ENCODE measurements at places on chromosomes 5 and 9.

- DNase-seq: no peak
Observed at GRCh38 chr9:92745881-92746280, 18.8 kb downstream of the BICD2 start.

- no peak for DNase-seq
Observed at GRCh38 chr5:53017383-53017782, 28.2 kb downstream of the ITGA2 start.

DNA sequence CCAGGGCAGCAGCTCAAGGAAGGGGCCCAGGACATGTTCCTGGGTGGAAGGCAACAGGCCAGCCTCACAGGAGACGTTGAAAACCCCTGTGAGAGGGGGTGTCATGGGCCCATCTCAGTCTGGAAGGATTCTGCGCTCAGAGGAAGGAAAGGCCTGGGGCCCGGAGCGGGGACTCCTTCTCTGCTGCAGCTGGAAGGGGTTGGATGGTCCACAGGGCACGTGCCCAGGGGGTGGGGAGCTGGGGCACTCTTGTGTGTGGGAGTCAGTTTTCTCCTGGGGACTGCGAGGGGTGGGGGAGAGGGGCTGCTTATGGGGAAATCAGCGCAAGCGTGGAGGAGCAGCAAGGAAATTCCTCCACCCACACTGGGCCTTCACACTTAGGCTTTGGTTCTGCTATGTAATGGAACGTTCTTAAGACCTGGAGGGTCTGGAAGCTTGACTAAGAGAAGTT, 2.9 kb upstream of the LPCAT1 start:
- DNase-seq: no peak

DNA sequence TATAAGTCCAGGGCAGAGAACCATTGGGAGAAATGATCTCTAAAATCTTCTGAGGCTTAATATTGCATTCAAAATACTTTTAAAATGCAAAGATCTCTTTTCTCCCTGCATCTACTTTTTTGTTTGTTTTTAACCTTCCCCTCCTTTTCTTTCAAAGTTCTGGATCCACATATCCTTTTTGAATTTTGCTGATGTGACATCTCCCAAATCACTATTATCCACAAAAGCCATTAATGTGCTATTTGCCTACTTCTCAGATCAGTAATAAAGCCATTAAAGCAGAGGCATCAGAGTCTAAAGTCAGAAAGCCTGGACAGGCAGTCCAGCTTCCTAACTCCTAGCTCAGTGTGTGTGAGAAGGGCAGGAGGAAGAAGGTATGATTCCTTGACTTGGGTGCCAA, 114.2 kb downstream of the EBF1 start:
- DNase-seq: no peak

GRCh38 chr5:65102976-65103711, 334.4 kb downstream of the CWC27 start:
- peak; percentile 40 for DNase-seq

- DNase-seq: no peak
Observed at GRCh38 chr5:60243713-60244112, 350.2 kb upstream of the PDE4D start.

- DNase-seq: no peak
Observed at GRCh38 chr9:109716631-109717030, 63.4 kb upstream of the PALM2AKAP2 start.

DNA sequence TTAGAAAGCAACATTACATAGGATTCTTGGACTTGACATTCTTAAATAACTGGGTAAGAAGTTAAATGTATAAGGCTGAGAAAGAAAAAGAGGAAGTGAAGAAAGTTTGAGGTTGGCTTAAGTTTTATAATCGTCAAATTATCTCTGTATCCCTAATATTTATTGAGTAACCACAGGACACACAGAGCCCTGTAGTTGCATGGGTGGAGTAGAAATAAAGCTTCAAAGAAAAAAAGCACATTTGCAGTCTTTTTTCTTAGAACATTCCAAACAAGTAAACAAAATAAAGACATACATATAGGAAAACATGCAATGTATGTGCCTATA, 137.0 kb downstream of the CCDC192 start:
- DNase-seq: no peak

DNA sequence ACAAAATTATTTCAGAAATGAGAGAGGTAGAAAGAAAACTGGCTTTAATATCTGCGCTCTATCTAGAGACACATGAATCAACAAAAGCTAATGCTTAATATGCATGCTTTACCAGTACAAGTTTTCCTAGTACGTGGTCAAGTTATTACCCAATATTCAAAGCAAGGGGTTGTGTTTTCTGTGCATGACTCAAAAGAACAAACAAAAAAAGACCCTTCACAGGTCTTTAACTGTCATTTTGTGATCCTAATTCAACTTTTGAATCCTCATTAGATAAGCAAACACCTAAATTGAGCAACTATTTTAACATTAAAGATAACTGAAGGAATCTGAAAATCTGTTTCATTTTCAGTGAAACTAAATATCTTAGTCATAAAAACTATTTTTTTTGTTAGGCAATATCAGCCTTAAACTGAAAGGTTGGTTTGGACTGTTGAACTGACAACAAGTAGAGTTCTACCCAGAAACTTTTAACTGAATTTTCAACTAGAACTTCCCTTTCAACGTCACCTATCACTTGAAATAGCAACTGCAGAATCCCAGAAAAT, 12.5 kb downstream of the ST8SIA4 start:
- no peak for DNase-seq

GRCh38 chr9:121607434-121608167, 43.8 kb upstream of the DAB2IP start:
- DNase-seq: no peak

DNA sequence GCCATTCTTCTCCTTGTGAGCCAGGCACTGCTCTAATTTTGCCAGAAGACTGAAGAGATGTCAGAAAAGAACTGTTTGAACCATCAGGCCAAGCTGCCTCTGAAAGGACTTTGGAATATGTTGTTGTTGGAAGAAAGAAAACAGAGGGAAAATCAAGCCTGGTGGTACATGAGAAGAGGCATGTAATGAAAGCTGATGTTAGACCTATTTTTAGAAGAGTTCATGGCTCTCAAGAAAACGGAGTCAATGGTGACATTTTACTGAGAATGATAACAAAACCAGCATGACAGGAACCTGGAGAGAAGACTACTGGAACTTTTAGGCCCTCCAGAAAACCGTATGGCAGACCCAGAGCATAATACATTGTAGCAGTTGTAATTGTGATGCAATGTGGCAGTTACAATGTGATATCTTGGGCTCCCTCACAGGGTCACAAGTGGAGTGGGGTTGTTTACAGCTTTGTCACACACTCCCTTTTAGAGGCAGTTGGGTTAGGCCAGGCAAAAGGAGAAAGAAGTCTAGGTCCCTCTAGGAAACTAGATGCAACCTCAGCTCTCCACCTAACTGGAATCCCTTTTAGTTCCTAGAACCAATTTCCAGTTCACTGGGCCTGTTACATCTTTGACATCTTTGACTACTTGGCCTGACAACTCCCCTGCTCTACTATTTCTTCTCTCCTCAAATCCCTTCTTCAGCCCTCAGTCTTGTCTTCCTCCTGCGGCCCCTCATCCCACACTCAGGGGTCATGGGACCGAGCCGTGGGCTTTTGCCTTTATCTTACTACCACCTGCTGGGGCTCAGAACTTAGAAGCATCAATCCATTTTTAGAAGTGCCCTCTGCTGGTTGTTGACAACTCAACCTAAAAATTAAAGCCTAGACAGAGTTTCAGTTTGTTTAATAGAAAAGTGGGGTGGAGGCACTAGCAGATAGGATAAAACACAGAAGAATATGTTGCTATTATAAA, 61.2 kb upstream of the JAK2 start:
- DNase-seq: no peak

DNA sequence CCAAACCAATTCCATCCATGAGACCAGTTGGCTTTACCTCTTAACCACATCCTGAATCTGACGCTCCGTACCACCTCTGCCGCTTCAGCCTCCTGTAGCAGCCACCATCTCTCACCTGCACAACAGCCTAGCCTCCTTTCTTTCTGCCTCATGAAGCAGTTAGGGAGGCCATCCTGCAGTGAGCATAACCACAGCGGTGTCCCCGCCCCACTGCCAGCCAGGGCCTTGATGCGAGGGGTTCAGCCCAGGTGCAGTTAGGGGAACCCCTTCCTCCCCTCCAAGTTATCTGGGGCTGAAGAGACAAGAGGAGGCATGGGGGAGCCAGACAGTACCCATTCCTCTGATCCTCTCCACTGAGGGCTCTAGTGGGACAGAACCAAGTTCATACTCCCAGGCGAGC, 167.0 kb downstream of the C5orf15 start:
- DNase-seq: no peak

DNA sequence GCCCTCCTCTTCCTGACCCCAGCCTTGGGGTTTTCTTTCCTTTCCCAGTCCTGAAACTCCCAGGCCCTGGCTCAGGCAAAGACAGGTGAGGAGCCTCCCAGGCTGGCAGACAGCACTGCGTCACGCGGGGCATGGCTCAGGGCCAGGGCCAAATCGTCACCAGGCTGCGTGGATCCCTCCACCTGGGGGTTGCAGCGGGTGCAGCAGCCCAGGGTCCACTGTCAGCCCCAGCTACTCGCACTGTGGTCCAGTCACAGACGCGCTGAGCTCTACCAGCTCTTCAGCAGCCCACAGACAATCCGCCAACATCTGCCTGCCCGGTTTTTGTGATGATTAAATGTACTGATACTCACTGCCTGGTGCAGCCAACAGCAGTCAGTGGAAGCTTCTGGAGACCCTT, 12.1 kb downstream of the FAM78A start:
- peak; percentile 28 for DNase-seq

- DNase-seq: no peak
Observed at GRCh38 chr5:178328826-178329730, 96.5 kb upstream of the PHYKPL start.

DNA sequence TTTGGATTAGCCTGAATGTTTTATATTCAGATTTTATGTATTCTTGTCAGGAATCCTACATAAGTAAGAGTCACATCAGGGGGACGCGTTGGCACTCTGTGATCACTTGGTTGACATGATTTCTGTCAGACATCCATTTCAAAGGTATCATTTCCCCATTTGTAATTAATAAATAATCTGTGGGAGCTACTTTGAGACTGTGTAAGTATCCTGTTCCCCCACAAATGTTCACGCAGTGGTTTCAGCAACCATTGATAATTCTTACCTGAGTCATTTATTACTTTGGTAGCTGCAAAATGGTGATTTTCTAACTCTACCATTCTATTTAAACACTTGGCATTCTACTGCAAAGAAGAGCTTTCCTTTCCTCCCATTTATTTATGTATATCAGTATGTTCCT, 56.9 kb upstream of the TBC1D2 start:
- DNase-seq: no peak

DNA sequence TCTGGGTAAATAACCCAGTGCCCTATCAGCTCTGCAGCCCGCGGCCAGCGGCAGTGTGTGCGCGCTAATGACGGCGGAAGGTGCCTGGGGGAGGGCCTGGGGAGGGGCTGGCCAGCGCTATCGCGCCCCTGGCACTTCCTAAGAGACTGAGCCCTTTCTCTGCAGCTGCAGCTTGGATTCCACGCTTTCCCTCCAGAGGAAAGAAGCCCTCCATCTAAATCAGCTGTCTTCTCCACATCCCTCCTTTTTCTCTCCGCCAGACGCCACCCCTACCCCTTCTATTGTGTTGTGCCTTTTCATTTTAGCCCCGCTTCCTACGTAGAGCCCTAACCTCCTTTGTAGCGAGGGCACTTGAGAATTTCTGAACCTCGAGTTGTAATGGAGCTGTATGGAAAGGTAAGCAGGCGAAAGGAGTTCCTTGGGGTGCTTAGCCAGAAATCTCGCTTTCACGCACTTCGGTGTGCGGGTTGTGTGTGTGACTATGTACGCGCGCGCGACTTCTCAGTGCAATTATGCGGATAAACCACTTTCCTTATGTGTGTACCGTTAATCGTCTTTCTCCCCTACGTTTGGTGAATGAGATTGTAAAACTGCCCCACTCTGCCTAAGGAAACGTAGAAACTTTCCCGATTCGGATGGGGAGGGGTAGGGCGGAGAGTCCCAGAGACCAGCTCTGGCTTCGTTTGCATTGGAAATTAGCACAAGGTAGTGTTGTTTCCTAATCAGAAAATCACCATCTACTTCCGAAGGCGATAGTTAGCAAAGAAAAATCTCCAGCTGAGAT, 664 bp upstream of the RAB3C start:
- DNase-seq: no peak

DNA sequence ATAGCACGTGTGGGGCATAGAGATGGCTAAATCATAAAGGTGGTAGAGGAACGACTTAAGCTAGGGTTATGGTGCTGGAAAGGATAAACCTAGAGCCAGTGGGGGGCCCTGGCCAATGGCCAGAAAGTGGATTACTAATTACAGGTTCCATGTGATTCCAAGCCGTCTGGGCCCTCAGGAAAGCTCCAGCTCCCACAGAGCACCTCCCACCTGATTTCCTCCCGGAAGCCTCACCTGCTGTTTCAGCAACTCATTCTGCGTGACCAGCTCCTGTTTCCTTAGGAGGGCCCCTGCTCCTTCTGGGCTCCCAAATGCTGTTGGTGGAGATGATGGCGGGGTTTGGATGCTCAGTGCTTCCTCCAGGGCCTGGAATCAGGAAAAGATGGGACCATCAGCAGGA, 16.2 kb downstream of the GPX3 start:
- DNase-seq: no peak

DNA sequence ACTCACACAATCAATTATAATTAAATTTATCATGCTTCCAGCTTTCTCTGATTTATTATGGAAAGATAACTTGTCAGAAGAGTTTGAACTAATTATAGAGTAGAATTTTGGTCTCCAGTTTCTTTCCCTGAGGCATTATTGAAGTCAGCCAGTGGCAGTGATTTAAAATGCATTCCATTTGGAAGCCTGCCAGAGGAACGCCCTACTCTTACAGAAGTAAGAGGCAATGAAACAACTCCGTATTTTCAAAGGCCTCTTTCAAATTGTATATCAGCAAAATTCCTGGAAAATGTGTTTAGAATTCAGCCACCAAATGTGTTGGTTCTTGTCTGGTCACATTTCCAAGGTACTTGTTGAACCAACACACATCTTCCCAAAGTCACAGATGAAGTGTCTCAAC, 640.9 kb downstream of the SEMA5A start:
- no peak for DNase-seq

DNA sequence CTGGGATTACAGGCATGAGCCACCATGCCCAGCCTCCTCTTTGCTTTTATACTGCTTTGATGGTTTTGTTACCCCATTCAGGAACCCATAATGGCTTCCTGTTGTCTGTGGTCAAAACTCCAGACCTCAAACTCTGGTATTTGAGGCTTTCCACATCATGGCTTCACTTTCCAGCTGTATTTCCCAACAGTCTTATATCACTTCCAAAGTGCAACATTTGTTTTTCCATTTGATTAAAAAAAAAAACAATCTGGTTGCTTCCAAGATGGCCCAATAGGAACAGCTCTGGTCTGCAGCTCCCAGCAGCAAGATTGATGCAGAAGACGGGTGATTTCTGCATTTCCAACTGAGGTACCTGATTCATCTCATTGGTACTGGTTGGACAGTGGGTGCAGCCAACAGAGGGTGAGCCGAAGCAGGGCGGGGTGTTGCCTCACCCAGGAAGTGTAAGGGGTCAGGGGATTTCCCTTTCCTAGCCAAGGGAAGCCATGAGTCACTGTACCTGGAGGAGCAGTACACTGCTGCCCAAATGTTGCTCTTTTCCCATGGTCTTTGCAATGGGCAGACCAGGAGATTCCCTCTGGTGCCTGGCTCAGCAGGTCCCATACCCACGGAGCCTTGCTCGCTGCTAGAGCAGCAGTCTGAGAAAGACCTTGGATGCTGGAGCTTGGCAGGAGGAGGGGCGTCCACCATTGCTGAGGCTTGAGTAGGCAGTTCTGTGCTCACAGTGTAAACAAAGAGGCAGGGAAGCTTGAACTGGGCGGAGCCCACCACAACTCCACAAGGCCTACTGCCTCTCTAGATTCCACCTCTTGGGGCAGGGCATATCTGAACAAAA, 458.4 kb downstream of the KDM4C start:
- no peak for DNase-seq

- DNase-seq: no peak
Observed at GRCh38 chr9:86907346-86907745, 40.0 kb downstream of the GAS1 start.
